Stimulated activated CD8-positive, alpha-beta memory T cell treated with anti-CD3 and anti-CD28 coated beads, Interleukin-7, amount 100 ng/mL, for 24 hours (primary cell): ENCODE measurements at places on chromosomes 4 and X.

DNA sequence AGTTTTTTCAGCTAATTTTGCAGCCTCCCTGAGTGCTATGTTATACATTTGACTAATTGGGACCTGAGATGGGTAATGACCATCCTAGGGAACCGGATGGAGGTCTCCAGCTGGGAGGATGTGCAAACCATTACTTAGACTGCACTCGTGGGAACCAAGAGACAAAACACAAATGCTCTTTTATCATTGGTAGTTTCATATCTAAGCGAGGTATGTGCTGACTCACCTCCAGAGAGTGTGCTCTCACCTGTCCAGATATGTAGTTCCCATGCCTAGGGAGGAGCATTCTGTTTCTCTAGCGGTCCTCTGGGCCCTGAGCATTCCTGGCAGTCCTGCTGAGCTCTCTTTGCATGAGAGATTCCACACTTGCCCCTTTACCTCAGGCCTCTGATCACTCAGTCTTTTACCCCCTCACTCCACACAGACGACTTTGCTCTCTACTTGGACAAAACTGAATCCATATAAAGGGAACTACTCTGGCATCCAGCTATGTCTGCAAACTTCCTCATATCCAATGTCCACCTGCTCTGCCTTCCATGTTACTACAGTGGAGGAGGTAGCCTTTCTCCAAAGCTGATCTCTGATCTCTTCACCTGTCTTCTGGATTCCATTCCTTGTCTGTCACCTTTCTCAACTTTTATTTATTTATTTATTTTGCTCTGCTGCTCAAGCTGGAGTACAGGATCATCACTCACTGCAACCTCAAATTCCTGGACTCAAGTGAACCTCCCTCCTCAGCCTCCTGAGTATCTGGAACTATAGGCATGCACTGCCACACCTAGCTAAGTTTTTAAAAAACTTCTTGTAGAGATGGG lies 88.4 kb downstream of the LRP2BP start:
- DNase-seq: no peak

- DNase-seq: no peak
Observed at GRCh38 chr4:39029752-39030694, 2.2 kb downstream of the TMEM156 start.

GRCh38 chr4:150938873-150939499 lies 76.1 kb downstream of the LRBA start:
- DNase-seq: no peak

DNA sequence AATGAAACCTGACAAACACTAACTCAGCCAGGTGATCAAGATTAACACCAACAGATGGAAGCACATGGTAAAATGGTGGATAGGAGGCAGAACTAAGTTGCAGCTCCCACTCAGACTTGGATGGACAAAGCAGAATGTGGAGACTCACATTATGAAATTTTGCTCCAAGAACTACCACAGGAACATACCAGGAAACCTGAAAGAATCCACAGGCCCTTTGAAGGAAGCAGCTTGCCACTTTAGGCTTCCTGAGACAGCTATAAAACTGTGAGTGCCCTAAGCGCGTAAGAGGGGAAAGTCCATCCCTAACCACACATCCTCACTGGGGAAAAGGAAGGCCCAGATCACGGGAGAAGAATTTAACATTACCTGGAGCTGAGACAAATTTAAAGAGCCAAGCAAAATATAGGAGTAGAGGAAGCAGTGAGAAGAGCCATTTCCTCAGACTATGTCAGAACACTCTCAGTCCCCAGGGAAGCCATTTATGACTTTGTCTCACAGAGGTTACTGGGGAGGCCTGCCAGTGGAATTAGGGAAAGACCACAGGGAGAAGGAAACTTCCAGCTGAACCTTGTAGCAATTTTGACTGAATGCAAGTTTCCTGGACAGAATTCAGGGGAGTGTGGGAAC lies 224.5 kb downstream of the TEX13C start:
- DNase-seq: no peak

DNA sequence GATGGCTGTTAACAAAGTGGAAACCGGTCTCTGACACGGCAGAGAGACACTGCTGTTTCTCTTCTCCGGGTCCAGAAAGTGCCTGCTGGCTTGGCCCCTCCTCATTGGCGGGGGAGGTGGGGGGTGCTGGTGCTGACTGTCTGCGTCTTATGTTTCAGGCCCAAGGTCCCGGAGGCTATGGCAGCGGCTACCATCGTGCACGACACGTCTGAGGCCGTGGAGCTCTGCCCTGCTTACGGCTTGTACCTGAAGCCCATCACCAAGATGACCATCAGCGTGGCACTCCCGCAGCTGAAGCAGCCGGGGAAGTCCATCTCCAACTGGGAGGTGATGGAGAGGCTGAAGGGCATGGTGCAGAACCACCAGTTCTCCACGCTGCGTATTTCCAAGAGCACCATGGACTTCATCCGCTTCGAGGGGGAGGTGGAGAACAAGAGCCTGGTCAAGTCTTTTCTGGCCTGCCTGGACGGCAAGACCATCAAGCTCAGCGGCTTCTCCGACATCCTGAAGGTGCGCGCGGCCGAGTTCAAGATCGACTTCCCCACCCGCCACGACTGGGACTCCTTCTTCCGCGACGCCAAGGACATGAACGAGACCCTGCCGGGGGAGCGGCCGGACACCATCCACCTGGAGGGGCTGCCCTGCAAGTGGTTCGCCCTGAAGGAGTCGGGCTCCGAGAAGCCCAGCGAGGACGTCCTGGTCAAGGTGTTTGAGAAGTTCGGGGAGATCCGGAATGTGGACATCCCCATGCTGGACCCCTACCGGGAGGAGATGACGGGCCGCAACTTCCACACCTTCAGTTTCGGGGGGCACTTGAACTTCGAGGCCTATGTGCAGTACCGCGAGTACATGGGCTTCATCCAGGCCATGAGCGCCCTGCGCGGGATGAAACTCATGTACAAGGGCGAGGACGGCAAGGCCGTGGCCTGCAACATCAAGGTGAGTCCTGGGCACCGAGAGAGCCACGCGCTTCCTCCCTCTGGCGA lies 2.2 kb downstream of the AKAP17A start:
- no peak for DNase-seq

GRCh38 chr4:77921701-77922100 lies 59.1 kb downstream of the MRPL1 start:
- DNase-seq: no peak

GRCh38 chr4:7278071-7278765 lies 85.9 kb downstream of the SORCS2 start:
- DNase-seq: no peak

DNA sequence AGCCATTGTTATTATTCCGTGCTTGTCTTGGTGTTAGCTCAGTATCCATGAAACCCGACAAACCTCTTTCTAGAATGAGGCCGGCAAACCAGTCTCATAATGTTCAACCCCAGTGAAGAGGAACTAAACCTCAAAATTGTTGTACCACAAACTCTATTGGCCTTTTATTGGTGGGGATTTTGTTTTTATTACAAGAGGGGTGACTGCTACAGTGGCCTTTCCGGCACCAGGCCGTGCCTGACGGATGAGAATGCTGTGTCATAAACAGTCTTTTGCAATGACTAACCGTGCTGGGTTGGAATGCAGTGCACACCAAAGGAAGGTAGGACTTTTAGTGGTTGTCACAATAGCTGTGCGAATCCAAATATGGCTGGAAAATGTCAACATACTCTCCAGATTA lies 60.8 kb downstream of the SHROOM2 start:
- DNase-seq: no peak

DNA sequence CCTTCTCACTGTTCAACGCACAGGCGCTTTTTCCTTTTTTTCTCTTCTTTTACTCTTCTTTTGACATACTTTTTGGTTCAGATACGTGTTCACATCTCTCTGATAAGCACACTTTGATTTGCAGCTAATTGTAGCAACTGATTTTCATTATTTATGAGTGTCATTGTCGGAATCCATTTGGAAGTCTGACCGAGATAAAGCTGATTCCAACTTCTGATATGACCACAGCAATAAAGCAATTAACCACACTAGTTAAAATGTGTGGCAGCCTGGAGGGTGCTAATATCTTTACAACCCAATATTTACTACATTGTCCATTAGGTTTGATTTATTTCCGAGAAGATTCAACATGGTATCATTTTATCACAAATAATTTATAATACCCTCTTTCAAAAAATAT lies 101.8 kb downstream of the TENM3 start:
- DNase-seq: no peak

- no peak for DNase-seq
Observed at GRCh38 chrX:9619581-9619980, 146.1 kb downstream of the GPR143 start.

DNA sequence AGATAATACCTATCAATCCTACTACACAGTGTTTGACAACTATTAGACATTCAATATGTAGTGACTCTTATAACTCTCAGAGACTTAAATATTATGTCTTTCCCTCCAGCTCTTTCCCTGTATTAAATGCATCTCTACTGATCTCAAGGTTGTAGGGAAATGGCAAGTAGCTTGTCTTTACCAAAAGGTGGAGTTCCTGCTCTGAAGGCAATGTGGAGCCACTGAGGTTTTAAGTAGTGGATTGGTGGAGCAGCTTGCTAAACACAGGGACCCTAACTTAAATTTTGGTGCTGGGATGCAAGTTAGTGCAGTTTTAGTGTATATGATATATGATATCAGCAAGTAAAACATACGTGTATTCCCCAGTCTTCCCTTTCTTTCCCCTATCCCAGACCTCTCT lies 13.1 kb downstream of the FNIP2 start:
- DNase-seq: no peak

DNA sequence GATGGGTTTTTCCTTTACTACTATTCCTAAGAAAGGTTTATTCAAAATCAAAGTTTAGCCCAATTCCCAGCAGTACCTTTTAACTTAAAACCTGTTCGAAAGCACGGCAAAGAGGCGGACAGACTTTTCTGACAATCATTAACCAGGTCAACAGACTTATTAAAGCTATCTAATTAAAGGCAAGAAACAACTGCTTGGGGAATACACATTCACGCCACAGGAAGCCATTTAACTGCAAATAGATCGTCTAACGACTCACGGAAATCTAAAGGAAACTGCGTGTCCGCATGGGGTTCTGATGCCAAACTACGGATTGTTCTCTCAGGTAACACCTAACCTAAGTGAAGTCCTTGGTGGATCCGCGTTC lies 663 bp upstream of the USP53 start:
- DNase-seq: no peak

DNA sequence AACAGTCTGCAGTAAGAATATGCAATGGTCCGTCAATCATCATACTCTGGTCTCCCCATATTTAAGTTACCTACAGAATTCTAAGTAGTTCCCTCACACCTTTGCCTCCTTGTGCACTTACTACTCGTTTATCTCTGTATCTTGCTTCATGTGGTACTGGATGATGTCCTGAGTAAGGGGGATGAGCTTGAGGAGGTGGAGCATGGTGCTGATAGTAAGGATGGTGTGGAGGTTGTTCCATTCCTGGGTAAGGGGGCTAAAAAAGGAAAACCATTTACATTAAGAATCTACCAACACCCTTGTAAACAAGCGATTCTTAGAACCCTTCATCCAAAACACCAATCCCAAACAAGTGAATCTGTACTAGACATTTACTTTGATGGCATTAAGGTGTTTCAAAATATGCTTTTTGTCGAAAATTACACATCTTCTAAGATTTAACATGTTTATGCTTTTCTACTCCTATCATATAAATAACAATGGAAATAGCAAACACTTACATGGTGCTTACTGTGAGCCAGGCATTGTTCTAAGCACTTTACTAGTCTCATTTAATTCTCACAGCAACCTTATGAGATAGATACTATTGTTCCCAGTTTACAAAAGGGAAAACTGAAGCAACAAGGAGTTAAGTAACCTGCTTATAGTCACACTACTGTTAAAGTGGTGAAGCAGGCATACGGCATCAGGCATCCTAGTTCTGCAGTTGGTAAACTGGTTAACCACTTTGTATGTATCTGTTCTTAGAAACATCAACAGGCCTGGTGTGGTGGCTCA lies 33.5 kb downstream of the YTHDC1 start:
- DNase-seq: no peak

DNA sequence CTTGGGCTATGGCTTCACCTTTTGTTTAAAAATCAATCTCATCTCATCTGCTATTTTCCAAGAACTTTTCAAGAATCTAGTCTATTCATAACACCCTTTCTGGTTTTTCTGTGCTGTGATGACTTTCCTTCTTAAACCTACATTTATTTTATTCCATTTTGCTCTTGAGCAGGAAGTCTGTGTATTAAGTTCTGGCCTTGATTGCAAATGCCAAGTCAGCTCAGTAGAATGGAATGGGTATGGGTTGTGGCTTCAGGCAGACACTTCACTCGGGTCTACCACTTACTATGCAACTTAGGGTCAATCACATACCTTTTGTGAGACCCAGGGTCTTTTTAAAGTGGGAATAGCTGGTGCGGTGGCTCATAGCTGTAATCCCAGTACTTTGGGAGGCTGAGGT lies 522.3 kb downstream of the TRIML1 start:
- DNase-seq: no peak

DNA sequence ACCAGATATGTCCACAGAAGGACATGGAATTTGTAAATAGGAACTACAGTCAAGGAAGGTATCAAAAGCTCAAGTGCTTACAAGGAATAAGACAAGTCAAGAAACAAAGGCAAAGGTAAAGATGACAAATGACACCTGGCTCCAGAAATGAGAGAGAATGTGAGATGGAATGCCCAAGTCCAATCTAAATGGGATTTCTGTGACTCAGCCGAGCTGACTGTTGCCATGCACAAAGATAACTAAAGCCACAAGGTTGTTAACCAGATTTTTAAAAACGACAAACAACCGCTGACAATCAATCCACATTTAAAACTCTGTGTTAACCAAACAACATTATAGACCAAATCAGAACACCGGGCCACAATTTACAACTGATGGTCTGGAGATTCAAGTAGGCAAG lies 1.1 kb downstream of the NFXL1 start:
- no peak for DNase-seq

DNA sequence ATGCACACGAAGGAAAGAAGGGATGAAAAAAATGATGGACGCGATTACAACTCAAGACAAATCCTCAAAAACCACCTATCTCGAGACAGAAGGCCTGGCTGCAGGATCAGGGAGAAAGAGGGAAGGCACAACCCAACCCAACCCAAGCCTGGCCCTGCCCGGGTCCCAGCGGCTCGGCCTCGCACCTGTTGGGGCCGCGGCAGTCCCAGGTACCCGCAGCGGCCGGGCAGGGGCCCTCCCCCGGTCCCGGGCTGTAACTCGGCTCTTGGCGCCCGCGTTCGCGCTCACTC lies 464 bp downstream of the RASGEF1B start:
- no peak for DNase-seq

DNA sequence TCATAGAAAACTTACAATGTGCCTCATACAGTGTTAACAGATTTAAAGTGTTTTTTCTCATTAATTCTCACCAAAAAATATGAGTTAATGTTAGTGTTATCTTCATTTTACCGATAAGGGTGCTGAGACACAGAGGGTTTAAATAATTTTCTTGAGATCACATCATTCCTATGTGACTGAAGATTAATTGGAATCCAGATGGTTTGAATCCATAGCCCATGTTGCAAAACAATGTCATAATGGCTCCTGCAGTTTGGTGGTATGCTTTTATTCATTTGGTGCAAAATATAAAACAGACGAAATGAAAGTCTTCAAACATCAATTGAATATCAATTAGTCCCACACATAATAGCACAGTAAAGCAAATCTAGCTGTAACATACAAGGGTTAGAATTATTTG lies 512.2 kb downstream of the FSTL5 start:
- no peak for DNase-seq
